Nasal cavity respiratory epithelium epithelial cell of viscerocranial mucosa (primary cell): ENCODE measurements at places on chromosomes 4 and X. TPM values are rescaled to one million over a fixed set of nuclear protein-coding genes. Genes with fewer than 3 reads are reported as not detected.

GSTCD gene
- total RNA-seq, result 17.3 and 19.5 TPM in 2 replicates

PTTG2 gene
- total RNA-seq, result not detected in 2 replicates

SPANXB1 gene
- not detected in 2 replicates for total RNA-seq

SFRP2 gene
- total RNA-seq, result not detected in 2 replicates

SMARCA1 gene
- total RNA-seq, result 5.5 and 27.0 TPM in 2 replicates
